ENCODE measurements at places on chromosomes 11 and 22.

- DNase-seq: no peak
These were observed 3.6 kb downstream of the SHISAL1 start for GRCh38 chr22:44309137-44309536.

DNA sequence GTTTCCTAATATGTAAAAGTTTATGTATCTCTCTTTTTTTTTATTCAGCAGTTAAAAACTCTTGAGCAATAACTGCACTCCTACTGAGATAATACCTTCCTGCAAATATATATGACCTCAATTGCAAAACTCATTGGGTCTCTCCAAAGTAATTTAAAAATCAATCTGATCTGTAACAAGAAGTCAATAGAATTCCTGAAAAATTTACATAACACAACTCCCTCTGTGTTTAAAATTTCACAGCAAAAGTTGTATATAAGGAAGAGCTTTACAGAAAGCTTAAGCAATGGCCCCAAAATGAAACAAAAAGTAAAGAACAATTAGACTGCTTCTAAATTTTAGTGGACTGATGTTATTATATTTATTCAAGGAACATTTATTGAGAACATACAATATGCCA lies 313.4 kb downstream of the DLG2 start:
- no peak for DNase-seq

DNA sequence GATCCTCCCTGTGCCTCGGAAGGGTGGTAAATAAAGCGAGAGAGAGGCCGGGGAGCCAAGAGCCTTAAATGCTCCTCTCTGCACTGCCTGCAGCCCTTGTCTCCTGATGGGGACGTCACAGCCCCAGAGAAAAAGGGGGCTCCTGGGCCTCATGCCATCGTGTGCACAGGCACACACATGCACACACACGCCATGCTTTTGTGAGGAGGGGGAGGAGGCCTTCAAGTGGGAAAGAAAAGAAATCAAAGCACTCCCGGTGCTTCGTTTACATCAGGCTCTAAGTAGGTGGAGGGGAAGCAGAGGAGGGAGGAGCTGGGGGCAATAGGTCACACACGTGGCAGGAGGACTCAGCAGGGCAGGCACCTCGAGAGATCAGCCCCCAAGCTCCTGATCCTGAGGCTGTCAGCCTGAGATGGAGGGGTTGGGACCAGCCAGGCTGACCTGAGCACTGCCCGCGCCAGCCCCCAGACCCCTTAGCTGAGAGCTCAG lies 68.2 kb upstream of the NECTIN1 start:
- peak; percentile 77 for DNase-seq

- no peak for DNase-seq
These were observed 46.8 kb downstream of the BBOX1 start for GRCh38 chr11:27087432-27087831.

- no peak for DNase-seq
These were observed 93.0 kb downstream of the GUCY1A2 start for GRCh38 chr11:106925245-106925644.

- no peak for DNase-seq
These were observed 8.7 kb upstream of the KCNK7 start for GRCh38 chr11:65604258-65604657.

DNA sequence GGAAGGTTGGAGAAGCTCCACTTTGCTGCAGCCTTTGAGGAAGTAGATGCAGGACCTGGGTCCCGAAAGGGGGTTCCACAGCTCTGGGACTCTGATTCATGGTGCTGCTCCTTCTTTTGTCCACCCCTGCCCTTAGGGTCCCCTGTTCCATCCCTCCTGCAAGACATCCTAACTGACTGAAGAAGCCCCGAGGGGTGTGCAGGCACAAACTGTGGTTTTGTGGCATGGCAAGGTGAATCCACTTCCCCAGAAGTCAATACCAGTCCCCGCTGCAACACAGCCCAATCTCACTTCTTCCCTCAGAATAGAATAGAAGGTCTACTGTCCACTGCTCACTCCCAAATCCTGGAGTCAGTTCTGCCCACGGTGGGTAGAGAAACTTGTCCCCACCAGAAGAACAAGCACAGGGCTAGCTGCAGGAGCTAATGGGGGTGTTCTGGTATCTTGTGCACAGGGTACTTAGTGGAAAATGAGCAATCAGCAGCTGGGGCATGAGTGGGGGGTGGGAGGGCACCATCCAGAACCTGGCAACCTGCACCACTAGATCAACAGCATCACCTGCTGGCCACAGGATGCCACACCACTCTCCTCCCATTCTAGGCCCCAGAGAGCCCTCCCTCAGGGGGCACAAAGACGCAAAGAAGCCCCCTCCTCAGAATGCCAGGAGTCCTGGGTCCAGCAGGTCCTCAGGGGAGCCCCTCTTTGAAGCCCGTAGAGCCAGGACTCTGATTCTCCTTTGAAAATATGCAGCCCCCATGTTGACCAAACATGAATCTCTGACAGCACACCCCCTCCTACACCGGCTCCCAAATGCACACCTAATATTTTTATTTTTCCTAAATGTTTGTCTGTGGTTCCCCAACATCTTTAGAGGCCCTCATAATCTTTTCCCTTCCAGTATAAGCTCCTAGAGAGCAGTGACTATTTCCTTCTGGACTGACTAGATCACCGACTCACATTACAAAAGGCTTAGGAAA lies 14.1 kb downstream of the SPATA19 start:
- DNase-seq: peak; percentile 54

- no peak for DNase-seq
These were observed 70.3 kb downstream of the INSC start for GRCh38 chr11:15185021-15185420.

GRCh38 chr11:73223998-73224730 lies 6.1 kb downstream of the P2RY2 start:
- DNase-seq: no peak

DNA sequence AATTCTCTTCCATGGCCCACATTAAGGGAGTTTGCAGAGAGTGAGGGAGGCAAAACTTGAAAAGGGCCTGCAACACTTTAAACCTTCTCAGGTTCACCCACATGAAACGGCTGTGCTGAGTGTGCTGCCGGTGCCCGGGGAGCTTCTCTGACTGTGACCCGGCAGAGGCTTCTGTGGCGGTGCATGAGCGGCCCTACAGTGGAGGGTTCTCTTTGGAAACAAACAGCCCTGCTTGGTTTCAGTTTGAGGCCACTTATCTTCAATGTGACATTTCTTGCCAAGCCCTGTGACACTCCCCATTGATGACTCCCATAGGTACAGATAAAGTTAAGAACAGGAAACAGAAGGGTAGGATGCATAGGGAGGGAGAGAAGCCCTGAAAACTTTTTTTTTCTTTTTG lies 31.8 kb downstream of the FAM118A start:
- DNase-seq: no peak

DNA sequence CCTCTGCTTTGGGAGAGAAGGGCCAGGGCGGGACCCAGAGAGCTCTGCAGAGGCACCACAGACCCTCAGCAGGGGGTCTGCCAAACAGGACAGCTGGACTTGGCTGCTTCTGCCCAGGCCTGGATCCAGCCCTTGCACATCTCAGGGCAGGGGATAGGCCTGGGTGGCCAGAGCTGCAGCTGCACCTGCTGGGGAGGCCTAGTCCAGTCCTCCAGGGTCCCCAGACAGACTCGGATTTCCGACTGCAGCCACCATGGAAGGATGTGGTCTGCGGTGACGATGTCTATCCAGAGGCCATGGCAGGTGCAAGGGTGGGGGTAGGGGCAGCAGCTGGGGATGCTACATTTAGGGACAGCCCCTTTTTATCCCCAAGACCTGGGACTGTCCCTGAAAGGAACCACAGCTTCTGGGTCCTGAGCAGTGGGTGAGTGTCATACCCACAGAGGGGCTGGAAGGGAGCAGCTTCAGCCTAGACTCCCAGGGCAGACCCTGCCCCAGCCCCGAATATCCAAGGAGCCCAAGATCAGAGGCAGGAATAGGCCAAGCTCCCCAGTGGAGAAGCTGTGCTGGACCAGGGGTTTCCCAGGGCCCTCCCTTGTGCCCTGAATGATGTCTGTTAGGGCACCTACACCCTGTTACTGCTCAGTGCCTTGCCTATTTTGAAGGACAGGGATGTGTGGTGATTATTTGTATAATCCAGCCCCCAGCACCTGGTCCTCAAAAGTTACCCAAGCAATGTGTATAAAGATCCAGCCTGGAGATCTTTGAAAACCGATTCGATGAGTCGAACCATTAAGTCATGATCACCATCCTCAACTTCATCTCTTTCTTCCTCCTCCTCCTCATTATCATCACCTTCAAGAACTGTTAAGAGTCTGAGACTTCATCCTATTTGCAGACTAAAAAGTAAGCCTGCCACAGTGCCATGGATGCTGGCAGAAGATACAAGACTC lies 2.5 kb upstream of the IGLL5 start:
- no peak for DNase-seq
